ENCODE measurements at places on chromosomes 2 and 18. TPM values are rescaled to one million over a fixed set of nuclear protein-coding genes. Genes with fewer than 3 reads are reported as not detected.
A peak's percentile ranks its signal among the peaks of the same experiment; 100 is the strongest.

GRCh38 chr2:163675388-163675787 lies 60.4 kb downstream of the FIGN start:
- no peak for DNase-seq

DNA sequence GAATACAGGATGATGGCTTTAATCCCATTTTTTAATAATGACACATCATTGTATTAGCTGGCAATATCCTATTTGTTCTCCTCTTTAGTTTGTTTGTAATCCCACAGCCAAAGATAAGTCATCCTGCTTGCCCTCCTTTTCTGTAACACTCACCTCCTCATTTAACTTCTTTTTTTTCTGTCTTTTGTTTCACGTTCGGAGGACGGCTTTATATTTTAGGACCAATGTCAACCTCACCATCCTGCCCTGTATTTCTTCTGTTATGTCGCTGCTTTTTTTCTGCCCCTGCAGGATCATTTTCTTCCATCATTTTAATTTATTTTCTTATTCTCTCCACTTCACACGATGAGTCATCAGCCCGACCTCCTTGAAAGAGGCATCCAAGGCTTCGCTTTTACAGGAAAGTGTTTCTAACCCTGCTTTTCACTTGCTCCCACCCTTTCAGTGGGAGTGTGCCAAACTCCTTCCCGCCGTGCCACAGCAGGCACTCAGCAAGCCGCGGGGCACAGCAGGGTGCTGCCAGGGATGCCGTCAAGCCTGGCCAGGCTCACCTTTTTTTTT lies 11.4 kb downstream of the RAB31 start:
- no peak for DNase-seq

DNA sequence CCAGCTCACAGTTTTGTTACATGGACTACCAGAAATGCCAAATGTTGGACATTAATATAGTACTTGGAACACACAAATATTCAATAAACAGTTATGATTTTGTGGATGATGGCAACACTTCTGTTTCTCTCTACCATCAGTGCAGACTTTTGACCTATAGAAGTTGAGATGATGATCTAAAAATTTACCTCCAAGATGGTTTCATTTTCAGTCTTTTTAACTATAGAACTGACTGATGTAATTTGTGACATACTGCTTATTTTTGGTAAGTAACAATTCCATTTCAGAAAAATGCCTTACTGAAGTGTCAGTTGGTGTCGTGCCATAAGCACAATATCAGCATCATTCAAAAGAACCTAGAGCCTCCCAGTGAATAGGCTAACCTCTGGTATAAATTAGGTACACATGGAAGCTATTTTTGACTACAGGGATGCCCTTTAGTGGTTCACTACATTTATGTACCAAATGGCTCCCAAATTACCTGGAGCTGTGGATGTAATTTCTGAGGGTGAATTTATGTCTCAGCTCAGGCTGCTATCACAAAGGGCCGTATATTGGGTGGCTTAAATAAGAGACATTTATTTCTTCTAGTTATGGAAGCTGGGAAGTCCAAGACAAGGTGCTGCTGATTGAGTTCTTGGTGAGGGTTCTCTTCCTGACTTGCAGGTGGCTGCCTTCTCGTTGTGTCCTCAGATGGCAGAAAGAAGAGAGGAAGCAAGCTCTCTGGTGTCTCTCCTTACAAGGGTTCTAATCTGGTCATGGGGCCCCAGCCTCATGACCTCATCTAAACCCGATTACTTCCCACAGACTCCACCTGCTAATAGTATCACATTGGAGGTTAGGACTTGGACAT lies 66.5 kb downstream of the ALPK2 start:
- DNase-seq = no peak

DNA sequence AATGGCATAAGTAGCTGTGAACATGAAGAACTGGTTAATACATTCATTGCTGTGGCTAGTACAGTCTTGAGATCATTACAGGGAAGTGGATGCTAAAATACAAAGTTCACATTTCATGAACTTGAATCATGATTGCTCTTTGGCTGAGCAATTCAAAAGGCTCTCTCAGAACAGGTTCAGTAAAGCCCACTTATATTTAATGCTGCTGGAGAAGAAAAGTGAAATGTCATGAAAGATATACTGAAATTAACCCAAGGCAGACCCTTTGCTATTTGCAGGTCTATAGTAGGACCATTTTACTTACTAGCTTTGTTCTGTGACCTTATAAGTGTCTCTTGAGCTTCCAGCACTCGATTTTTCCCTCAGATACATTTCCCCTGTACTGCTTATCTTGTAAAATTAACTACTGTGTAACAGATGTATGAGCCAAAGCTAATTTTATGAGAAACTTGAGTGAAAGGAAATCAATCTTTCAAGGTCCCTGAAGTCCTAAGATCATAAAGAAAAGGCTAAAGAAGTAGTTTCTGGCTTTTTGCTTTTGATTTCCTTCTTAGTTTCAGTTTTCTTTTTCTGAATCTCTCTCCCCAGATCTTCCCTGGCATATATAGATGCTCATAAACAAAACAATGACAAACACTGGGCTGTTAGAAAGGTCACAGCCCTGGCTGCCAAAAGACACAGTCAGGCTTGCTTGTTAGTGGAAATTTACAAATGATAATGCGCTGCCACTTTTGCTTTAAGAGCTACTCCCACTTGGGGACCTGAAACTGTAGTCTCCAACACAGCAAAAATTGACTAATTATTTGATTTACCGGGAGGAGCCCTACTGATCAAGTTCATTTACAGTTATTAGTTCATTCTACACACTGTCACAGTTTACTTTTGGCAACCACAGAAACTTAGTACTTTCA lies 132.7 kb upstream of the XPO1 start:
- no peak for DNase-seq

GRCh38 chr18:25144820-25145219 lies 207.1 kb downstream of the ZNF521 start:
- no peak for DNase-seq

DNA sequence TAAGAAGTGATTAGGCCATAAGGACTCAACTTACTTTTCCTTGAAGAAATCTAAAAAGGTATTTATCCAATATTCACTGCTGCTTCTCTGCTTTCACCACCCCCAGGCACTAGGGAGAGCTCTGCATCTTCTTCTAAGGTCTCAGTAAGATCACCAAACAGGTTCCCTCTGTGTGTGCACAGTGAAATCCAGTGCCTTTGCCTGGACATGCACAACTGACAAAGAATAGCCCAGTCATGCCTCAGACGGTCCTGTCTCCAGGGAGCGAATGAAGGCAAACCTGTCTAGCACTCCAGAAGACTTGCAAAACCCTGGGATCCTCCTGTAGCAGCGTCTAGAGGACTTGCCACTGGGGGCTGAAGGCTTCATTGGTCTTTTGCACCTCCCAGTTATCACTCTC lies 344.5 kb upstream of the LRATD1 start:
- no peak for DNase-seq

DNA sequence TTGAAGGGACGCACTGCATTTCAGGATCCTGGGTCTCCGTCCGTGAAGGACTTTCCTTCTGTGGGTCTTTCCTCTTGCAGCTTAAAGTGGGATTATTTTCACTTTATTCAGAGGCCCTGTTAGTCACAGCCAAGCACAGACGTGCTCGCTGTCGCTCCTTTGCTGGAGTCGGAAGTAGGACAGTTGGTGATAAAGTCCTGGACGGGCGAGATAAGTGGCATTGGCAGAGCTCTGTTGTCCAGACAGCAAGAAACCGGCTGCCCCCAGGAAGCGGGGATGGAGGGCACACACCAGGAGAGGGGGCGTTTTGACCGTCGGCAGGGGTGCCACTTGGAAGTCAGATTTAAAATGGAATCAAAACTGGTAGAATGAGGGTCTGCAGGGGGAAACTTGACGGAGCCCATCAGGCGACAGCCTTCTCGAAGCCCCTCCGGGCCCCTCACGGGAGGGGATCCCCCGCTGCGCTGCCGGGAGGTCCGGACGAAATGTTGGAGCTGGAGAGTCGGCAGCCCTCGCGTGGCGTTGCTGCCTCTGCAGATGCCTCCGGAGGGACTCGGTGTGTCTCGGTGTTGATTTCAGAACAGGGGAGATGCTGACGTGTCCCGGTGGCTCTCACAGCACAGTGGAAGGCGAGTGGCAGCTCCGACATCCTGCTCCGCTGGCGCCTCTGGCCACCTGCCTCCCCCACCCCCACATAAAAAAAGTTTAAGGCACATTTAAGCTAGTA lies 124.2 kb downstream of the NFATC1 start:
- DNase-seq = peak; percentile 63

GRCh38 chr2:121539750-121540469 lies 9.2 kb downstream of the RNU4ATAC start:
- DNase-seq = no peak

DNA sequence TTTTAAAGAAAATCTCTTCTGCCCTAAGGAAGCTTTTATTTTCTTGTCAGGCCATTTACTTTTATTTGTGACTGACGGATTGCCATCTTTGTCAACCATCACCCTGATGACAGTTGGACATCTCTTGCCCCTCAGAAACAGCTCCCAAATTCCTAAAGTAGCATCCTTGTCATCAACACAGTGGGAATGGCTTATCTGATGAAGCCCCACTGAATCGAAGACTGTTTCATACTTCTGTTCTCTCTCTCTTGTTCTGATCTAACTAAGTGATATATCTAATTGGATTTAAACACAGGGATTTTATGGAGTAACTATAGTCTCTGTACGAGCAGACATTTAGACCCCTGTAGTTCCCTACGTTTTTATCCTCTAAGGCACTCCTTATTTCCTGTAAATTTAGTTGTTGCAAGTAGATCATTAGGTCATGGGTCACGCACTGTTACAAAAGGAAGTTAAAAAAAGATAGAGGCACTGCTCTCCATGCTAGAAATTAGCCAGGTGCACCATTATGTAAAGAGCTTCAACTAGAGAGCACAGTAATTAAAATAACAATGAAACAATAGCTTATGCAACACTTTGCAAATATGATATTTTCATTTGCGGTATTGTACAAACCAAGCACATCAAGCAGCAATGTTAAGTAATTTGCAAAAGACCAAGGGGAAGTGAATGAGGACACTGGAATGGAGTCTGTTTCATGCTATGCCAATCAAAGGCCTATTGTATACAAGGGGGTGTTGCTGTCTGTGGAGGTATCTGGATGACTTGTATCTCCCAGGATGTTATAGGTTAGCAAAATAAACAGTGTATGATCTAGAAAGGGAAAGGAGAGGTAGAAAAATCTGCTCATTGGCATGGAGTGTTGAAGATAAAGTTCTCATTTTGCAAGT lies 284.7 kb downstream of the LRRTM1 start:
- DNase-seq = no peak

- no peak for DNase-seq
These were observed 237.6 kb upstream of the APCDD1 start for GRCh38 chr18:10216791-10217190.

DNA sequence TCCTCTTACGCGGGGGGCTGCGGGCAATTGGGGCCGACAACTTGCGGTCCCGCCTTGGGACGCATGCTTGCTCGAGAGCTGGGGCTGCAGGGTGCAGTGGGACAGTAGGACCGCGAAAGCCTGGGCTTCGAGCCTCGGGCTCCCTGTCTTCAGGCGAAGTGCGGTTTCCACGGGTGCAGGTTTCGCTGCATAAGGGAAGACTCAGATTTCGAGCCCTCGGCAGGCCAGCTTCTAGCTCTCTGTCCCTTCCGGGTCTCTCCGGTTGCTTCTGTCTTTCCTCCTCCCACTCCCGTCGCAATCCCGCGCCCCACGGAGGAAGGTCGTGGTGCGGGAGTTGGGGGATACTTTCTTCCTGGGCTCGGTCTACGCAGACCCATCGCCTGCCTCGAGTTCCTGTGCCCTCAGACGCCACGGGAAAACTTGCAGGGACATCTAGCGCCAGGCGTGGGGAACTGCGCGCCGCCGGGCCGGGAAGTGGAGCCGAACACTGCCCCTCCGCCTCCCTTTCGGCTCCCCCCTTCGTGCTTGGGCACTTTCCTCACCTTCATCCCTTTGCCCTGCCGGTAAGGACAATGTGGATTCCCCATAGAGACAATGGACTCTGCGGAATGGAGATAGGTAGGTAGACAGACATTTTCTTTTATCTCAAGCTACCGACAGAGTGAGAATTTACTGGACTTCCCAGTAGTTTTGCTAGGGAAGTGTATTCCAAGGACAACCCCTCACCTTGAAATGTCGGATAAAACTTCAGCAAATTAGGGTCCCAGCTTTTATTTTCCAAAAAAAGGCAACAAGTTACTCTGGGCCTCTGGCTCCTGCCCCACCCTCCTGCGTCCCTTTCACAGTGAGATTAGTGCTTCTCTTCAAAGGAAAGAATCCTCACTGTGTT lies 4.2 kb upstream of the HOXD13 start:
- no peak for DNase-seq

DNA sequence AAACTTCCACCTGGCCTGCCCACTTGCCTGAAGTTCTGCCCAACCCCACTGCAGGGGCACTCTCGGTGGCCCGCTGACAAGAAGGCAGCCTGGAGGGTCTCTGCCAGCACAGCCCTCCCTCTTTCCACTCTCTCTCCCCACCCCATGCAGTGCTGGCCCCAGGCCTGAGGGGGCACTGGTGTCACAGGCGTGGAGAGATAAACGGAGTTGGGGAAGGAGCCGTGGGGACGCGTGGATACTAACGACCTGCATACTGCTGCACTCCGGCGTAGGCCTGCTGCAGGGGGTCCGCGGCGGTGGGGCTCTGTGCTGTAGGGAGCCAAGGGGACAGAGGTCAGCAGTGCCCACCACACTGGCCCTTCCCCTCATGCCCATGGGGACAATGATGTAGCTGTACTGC lies 299.3 kb downstream of the CELF4 start:
- DNase-seq = no peak

GRCh38 chr2:201786471-201786870 lies 5.7 kb upstream of the ALS2 start:
- no peak for DNase-seq

DNA sequence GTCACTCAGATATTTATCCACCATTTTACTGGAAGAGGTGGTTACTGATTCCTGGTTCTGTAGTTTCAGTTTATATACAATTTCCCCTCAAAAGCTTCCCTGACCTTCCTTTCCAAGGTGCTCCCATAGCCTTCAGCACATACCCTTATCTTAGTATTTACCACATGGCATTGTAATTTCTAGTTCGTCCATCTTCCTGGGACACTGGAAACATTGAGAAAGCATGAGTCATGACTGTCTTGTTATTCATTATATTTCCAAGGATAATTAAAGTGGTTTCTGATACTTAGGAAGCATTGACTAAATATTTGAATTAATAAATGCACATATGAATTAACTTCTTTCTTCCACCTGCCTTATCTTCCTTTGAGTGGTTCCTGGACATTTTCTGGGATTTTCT lies 203.8 kb downstream of the ETAA1 start:
- DNase-seq = no peak

DNA sequence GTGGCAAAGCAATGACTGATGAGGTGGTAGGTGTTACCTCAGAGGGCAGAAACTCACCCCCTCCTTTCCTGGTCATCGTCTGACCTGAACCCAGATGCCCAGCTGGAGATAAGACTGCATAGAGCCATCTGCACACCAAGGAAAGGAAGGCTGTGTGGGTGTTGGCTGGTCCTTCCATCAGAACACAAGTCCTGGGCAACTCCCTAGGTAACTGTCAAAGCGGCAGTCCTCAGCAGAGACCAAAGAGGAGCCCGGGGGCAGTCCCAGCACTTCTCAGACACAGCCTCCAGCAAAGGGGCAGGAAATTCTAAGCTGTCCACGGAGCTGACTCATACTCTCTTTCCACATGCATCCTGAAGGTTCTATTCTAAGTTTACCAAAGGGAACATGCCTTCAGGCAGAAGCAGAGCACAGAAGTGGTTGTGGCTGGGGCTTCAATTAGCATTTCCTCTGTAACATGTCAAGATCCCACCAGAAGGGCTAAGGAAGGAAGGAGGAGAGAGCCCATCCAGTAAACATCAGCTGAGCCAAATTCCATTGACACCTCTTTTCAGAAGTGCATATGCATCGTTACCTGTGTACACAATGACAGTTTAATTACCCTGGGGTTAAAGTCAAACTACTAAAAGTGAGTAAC lies 54.7 kb downstream of the SPRED2 start:
- no peak for DNase-seq

The TRIM43 gene
- not detected for total RNA-seq

The COL4A4 gene
- total RNA-seq = not detected

The NGEF gene
- total RNA-seq = not detected

The SALL3 gene
- total RNA-seq = not detected
